ENCODE measurements at places on chromosomes 5 and 9. TPM values are rescaled to one million over a fixed set of nuclear protein-coding genes. Genes with fewer than 3 reads are reported as not detected.

The INSL4 gene
- total RNA-seq, result not detected

The HSPA5 gene
- total RNA-seq, result 57.4 TPM

The F2RL2 gene
- 1.2 TPM for total RNA-seq

The TMEM215 gene
- 9.0 TPM for total RNA-seq

The TMEM252 gene
- total RNA-seq, result not detected

The PFN3 gene
- total RNA-seq, result not detected

The GNAQ gene
- total RNA-seq, result 178 TPM

The SPARC gene
- total RNA-seq, result 157 TPM

The NR2F1 gene
- 115 TPM for total RNA-seq

The GRM6 gene
- total RNA-seq, result 0.23 TPM

The GLRA1 gene
- total RNA-seq, result 5.5 TPM

The CTNND2 gene
- 99.7 TPM for total RNA-seq

The MUSK gene
- total RNA-seq, result 3.2 TPM

The GMCL2 gene
- not detected for total RNA-seq

All from diencephalon (tissue), 1 donor.